ENCODE measurements at places on chromosomes 12 and 14.

DNA sequence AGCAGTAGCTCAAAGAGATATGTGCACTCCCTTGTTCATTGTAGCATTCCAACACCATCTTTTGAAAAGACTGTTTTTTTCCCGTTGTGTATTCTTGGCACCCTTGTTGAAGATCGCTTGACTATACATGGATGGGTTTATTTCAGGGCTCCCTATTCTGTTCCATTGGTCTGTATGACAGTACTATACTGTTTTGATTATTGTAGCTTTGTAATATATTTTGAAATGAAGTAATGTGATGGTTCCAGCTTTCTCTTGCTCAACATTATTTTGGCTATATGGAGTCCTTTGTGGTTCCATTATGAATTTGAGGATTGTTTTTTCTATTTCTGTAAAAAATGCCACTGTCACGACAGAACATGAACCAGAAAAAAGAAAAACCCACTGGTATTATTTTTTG, 25.7 kb downstream of the BRMS1L start:
- H3K36me3 ChIP-seq, result peaks cover 7% of the 10 kb centered on the region
- no peak for DNase-seq
- H3K27me3 ChIP-seq, result no peaks in the 10 kb centered on the region
- H3K4me1 ChIP-seq, result no peaks in the 10 kb centered on the region
- no peak overlapping the region for H3K4me3 ChIP-seq

DNA sequence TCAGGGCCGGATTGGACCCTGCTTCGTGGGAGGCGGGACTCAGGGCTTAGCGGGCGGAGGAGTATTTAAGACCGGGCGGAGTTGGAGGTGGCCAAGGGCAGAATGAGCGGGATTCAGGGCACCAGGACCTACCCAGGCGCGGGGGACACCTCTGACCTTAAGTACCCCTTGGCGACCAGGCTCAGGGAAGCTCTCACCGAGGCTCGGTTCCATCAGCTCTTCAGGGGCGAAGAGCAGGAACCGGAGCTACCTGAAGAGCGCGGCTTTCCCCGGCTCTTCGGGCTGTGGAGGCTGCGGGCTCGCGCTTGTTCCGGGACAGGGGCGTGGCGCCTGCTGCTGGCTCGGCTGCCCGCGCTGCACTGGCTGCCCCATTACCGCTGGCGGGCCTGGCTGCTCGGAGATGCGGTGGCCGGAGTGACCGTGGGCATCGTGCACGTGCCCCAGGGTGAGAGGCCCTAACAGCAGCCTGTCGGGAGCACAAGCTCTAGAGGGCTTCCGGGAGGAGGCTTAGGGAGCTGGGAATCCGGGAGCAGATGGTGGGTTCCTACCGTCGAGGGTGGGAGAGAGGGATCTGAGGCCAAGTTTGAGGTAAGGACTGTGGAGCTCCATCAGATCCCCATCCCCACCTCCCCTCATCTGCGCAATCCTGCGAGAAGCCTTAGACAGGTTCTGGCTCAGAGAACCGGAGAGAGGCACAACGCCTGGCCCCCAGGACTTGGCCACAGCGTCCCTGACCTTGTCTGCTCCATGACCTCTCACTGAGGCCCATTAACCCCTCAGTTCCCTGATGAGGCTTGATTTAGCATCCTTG, 8.4 kb downstream of the ARHGEF25 start:
- DNase-seq, result no peak
- no peak overlapping the region for H3K4me3 ChIP-seq
- H3K27ac ChIP-seq, result no peak overlapping the region
- H3K4me1 ChIP-seq, result peaks cover 22% of the 10 kb centered on the region
- H3K27me3 ChIP-seq, result peaks cover 94% of the 10 kb centered on the region
- peaks cover 6% of the 10 kb centered on the region for H3K36me3 ChIP-seq

DNA sequence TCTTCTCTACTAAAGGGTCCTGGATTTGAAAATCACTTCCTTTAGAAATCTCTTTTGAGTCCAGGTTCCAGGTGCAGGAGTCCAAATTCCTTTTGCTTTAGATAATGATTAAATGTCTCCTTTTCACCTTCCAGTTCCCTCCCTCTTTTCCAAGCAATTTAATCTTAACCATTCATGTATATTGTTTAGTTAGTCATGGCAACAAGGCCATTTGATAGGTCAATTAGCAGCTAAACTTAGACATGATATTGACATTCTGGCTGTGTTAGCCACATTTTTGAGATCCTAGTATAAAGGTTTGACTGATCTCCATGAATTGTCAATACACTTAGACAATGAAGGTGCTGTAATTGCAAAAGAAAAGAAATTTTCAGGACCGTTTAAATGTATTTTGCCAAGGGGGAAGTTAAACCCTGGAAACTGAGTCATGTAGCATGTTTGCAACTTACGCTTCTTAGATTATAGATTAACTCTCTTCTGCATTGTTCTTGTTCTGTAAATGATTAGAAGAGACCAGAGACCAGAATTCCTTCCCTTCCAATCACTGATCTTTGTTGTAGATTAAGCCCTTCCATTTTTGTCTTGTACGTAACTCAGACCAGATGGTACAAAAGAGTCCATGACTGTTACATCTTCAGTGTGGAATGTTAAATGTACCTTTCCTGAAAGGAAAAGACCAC, 12.4 kb upstream of the C12orf75 start:
- H3K4me1 ChIP-seq, result peaks cover 9% of the 10 kb centered on the region
- no peak overlapping the region for H3K4me3 ChIP-seq
- DNase-seq, result no peak
- no peak overlapping the region for H3K27ac ChIP-seq
- H3K27me3 ChIP-seq, result no peaks in the 10 kb centered on the region

DNA sequence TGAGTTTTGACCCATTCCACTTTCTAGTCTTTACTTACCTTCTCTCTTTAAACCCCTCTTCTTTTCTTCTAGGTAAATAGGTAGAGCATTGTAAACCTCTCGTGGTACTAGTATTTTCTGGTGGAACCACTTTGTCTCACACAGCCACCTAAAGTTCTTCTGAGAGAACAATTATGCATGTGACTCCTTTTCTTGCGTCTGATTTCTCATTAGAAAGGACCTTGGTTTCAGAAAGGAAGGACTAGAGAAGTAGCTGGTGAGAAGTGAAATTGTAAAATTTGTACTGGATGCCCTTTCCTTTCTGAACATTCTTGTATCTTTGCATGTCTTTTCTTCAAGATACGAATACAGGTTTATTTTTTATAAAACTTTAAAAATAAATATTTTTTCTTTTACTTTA, 99.0 kb downstream of the NUBPL start:
- no peak overlapping the region for H3K4me3 ChIP-seq
- no peak for DNase-seq
- no peaks in the 10 kb centered on the region for H3K27me3 ChIP-seq
- H3K4me1 ChIP-seq, result peaks cover 6% of the 10 kb centered on the region
- H3K27ac ChIP-seq, result no peak overlapping the region

DNA sequence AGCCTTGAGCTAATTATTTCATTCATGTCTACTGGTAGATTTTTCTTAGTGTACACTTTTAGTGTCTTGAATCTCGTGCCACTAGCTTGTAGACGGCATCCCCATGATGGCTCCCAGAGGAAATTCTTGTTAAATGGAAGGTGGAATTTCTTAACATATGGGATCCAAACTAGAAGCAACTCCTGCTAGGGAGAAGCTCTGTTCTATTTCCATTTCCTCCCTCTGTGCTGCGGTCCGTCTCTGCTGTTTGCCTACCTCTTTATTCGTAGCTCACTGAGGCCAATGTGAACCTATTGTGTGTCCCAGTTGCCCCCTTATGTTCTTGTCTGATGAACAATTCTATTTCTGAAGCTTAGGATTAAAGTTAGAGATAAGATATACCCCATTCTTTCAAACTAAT, 588 bp downstream of the PIK3C2G start:
- no peak overlapping the region for H3K4me3 ChIP-seq
- H3K27me3 ChIP-seq, result no peaks in the 10 kb centered on the region
- no peak overlapping the region for H3K27ac ChIP-seq
- no peaks in the 10 kb centered on the region for H3K36me3 ChIP-seq
- no peaks in the 10 kb centered on the region for H3K4me1 ChIP-seq
- DNase-seq, result no peak

DNA sequence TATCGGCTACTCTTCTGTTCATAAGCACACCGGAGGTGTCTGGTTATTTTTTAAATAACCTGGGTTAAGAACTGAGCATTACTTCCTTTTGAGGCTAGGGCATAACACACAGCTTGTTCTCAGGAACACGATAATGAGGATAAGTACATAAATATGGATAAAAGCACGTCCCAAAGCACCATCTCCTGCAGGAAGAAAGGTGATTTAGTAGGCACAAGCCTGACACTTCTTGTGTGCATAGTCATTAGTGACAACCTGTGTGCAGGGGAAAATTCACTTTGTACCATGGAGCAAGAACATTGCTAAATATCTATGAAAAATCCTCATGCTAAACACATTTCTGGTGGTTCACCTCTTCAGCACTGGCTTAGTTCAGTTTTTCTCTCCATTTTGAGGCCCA, 166.5 kb downstream of the SNAPC1 start:
- H3K36me3 ChIP-seq, result no peaks in the 10 kb centered on the region
- H3K4me3 ChIP-seq, result no peak overlapping the region
- no peak for DNase-seq
- no peaks in the 10 kb centered on the region for H3K4me1 ChIP-seq
- no peak overlapping the region for H3K27ac ChIP-seq

Measured in central memory CD8-positive, alpha-beta T cell (primary cell).